ENCODE measurements at places on chromosomes 5 and 9.

- no peak for DNase-seq
Measured at GRCh38 chr5:173298213-173298926, 29.8 kb downstream of the STC2 start.

DNA sequence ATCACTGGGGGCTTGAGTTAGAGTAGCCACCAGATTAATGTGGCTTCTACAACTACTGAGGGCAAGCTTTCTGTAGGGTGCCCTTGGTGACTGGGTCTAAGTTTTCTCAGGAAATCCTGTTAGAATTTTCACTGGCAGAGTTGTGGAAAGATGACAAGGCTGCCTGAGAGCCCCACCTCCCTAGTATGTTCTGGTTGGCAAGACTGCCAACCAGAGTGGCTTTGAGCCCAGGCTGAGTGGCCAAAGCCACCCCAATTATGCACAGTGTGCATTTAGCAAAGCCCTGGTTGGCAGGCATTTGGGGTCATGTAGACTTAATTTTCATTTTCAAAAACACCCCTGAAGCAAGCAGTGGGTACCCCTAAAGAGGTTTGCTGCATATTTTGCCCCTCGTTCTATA is 136.7 kb upstream of the HAPLN1 start:
- DNase-seq: no peak

DNA sequence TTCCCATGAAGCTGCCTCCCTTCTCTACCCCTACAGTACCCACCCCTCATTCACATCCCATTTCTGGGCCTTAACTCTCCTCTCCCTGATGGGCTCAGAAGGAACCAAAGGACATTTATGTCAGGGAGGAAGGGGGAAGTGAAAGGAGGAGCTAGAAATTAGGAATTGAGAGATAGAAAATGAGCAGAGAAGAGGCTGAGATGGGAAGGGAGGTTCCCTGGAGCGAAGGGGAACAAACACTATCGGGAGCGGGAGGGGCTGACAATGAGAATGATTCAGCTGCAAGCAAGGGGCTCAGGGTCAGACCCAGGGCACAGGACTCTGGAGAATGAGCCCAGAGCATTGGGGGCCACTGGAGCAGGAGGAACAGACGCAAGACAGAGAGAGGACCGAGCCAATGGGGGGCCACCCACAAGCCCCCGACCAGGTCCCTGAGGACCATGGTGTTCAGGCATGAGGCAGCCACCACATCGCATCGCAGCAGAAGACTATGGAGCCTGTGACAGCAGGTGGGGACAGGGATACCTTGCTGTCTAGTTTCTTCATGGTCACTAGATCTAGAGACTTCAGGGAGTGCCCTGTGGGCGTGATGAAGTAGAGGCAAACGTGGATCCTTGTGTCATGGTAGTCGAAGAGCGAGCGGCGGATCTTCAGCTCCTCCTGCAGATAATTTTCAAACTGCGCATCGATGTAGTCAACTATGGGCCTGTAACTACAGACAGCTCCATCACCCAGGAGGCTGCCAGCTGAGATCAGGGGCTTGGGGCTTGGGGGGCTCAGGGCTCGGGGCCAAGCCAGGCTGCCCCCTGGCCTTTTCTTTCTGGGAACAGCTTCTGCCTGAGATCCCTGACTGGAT is 13.6 kb downstream of the SEPTIN8 start:
- no peak for DNase-seq

DNA sequence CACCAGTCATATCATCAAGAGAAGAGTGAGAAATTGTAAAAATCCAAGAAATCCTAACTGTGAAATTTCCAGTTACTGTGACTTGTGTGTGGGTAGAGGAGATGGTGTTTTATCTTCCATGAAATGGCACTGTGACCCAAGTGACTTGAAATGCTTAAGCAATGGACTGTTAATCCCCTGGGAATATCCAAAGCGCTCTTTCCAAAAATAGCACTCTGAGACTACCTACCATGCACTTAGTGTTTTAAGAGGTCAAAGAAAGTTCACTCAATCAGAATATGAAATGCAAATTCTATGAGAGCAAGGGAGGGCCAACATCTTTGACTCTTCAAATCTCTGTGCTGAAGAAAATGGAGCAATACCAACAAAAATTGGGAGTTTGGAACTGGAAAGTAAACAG is 244.0 kb downstream of the GABRB2 start:
- DNase-seq: no peak

DNA sequence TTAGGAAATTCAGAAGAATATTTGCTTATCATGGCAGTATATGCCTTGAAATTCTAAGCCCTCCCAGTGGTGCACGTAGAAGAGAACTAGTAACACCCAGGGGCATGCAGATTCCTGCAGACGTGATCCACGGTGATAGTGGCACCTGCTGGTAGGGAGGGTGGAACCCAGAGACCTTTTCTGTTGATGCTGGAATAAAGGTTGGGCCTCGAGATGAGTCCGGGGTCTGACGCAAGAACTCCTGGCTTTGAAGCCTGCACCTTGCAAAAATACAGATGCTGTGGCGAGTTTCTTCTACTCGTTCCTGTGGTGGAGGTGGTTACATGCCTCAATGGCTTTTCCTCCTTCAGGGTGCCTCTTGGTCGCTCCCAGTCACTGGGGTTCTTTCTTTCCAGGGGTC is 39.5 kb upstream of the PHF2 start:
- DNase-seq: no peak

DNA sequence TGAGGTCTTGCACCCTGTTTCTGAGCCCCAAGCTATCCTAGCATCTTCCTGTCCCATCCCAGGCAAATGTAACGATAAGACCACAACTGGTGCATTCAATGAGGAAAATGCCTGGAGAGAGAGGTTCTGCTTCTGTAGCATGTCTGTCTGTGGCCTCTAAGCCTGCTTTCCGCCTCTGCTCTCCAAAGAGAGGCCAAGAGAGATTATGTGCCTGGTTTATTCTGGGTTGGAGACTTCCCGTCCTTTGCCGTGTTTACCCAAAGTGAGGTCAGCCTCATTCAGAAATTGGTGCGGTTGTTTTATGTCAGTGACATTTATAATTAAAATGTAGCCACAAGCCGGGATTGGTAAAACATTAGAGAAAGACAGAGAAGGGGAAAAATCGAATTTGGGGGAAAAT is 77.8 kb downstream of the FGF1 start:
- DNase-seq: no peak

GRCh38 chr5:77157732-77158532 is 52.5 kb upstream of the PDE8B start:
- no peak for DNase-seq

DNA sequence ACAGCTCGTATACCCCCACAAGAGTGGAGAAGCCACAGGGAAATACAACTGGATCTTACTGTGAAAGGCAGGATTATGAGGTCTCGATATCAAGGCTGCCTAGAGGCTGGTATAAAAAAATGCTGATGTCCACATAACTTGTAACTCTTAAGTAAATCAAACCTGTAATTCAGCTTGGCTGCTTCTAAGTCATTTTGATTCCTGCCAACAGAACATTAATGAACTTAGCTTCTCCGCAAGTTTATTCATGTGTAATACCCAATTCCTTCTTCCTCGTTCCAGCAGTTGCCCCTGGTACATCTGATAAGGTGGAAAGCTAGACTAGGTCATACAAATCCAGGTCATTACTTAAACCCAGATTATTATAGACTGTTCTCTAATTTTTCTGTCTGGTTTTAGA is 16.4 kb upstream of the SMIM15 start:
- DNase-seq: no peak

GRCh38 chr9:136901516-136902258 is 15.4 kb downstream of the TRAF2 start:
- DNase-seq: no peak

- DNase-seq: no peak
Measured at GRCh38 chr5:9015260-9015936, 530.5 kb downstream of the SEMA5A start.

GRCh38 chr9:128374221-128374675 is 3.1 kb downstream of the URM1 start:
- no peak for DNase-seq

DNA sequence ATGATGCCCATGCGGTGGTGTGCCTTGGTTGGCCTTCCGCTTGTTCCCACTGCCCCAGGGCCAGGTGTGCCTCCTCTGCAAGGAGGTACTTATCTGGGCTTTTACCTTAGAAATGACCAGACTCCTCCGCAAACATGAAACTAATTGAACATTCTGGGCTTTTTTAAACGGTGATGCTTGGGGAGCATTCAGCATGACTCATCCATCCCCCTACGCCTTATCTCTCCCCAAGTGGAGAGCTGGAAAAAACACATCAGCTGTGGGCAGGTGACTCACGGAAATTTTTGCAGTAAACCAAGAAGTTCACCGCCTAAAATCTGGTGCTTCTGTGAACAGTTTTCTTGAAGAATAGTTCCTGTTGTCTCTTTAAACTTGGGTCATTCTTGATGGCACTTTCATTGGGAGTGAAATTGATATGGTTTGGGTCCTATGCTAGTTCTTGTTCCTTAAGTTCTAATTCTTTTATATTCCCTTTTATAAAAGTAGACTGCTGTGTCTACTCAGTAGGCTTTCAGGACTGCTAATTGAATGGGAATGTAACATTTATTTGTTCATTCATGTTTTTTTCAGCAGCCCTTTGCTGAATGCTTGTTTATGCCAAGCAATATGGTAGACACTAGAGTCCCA is 39.6 kb downstream of the SFXN1 start:
- DNase-seq: no peak

DNA sequence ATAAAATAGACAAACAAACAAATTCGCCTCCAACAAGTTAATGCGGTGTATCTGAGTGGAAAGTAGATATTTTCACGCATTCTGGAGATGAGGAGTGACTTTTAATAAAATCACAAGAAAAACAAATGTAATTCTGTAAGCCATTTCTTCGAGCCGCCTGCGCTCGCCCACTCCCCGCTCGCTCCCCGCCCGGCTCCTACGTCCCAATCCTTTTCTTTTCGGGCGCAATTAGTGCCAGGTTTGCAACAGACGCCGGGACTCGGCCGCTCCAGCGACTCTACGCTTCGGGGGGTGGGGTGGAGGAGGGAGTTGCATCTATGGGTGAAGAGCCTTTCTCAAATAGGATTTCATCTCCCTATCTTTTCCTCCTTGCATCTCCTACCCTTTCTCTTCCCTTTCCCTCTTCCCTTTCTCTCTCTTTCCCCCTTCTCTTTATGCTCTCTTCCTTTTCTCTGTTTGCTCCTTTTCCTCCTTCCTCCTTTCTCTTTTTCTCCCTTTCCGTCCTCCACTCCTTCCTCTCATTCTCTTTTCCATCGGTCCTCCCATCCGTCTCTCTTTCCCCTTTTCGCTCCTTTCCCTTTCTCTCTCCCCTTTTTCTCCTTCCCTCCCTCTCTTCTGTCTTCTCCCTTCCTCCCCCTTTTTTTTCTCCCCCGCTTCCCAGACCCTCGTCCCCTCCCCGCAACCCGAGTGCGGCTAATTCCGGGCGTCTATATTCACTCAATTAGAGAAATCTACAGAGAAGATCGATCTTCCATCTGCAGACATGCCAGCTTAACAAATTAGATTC is 6.1 kb upstream of the OTP start:
- DNase-seq: no peak

- DNase-seq: no peak
Measured at GRCh38 chr5:38905516-38905915, 59.7 kb downstream of the OSMR start.

- no peak for DNase-seq
Measured at GRCh38 chr9:69433968-69434367, 109.0 kb downstream of the ENTREP1 start.

GRCh38 chr9:38022995-38023394 is 46.0 kb downstream of the SHB start:
- no peak for DNase-seq

DNA sequence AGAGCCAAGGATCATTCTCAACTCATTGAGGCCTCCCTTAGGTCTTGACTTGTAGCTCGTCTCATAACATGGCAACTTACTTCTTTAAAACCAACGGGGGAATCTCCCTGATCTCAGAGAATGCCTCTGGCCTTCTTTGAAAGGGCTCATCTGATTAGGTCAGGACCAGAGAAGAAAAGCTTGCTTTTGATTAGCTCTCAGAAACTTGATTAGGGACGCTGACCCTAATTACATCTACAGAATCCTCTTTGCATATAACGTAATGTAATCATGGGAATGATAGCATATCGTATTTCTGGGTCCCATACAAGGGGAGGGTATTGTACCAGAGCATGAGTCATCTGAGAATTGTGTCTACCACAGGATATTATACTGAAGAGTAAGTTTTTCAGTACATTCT is 125.1 kb upstream of the SH3GL2 start:
- DNase-seq: no peak

All from iPS DF 19.7 (cell line).